ENCODE measurements at places on chromosomes 1 and 21. TPM values are rescaled to one million over a fixed set of nuclear protein-coding genes. Genes with fewer than 3 reads are reported as not detected.

HTR6 gene
- 0.66 TPM for total RNA-seq

KPRP gene
- not detected for total RNA-seq

DNA sequence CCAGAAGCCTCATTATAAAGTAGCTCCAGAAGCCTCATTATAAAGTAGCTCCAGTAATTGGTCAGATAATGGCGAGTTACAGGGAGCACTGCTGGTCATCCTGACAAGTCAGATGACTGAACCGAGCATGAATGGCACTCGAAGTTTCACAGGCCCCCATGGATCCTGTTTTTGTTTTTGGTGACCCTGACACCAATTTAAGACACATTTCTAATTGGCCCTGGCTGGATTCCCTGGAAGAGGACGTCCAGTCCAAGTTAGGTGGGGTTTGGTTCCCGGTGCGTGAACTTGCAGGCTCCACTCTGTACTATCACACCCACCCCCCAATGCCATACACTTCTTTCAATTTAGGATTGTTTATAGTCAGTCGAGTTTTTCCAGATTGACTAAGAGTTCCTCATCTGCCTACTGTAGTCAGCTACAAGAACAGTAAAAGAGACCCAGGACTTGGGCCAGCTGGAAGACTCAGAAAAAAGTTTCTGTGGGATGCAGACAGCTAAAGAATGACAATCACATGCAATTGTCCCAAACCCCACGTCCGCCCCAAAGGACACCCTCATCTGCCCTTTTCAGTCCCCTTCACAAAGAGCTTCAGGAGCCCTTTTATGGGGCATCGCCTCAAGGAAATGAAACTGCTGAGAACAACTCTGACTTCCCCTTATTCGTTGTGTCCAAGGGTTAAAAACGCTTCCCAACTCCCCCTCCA is 2.7 kb downstream of the DHRS3 start:
- no peaks in the 10 kb centered on the region for H3K27me3 ChIP-seq
- H3K4me1 ChIP-seq: peaks cover 28% of the 10 kb centered on the region
- 0 out of 2 replicates have a peak, but pooled peaks cover 3% of the 10 kb centered on the region for H3K36me3 ChIP-seq
- peak overlapping the region; percentile 22 for H3K27ac ChIP-seq

GRCh38 chr1:58568271-58568860 is 8.7 kb downstream of the TACSTD2 start:
- H3K4me3 ChIP-seq: no peak overlapping the region
- no peak for DNase-seq
- no peaks in the 10 kb centered on the region for H3K27me3 ChIP-seq
- H3K27ac ChIP-seq: no peak overlapping the region
- H3K4me1 ChIP-seq: peaks cover 39% of the 10 kb centered on the region

DNA sequence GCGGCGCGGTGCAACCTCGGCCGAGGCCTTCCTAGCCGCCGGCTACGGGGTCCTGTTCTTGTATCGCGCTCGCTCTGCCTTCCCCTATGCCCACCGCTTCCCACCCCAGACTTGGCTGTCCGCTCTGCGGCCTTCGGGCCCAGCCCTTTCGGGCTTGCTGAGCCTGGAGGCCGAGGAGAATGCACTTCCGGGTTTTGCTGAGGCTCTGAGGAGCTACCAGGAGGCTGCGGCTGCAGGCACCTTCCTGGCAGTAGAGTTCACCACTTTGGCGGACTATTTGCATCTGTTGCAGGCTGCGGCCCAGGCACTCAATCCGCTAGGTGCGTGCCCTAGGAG is 379 bp downstream of the PPCS start:
- peak overlapping the region; percentile 96 for H3K4me3 ChIP-seq
- peak overlapping the region; percentile 94 for H3K27ac ChIP-seq
- peak; percentile 72 for DNase-seq
- H3K4me1 ChIP-seq: peaks cover 9% of the 10 kb centered on the region

Measured in GM23338 (cell line).